CD4-positive, alpha-beta T cell (primary cell): ENCODE measurements at places on chromosomes 13 and 19.

DNA sequence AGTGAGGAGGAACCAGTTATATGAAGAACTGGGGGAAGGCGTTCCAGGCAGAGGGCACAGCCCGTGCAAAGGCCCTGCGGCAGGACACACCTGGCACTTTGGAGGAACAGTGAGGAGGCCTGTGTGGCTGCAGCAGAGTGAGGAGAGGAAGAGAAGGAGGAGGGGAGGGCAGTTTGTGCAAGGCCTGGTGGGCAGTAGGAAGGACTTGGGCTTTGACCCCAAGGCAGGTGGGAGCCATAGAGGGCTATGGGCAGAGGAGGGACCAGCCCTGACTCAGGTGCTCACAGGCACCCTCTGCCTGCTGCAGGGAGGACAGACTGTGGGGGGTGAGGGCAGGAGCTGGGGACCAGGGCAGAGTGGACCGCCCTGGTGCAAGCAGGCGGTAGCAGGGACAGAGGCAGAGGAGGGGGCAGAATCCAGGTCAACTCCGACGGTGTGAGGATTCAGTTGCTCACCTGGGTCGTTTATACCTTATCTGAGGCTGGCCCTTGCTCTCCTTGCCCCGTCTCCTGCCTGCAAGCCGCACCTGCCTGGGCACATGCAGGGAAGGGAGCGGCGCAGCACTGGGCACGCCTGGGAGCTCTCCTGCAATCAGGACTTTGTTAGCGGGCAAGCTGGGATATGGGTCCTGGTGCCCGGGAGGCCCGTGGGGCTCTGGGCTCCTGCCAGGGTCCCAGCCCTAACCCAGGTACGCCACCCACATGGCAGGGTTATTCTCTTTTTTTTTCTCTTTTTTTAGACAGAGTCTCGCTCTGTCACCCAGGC, 34.8 kb downstream of the NFIC start:
- no peak for DNase-seq

- no peak for DNase-seq
Observed at GRCh38 chr13:77492982-77493381, 42.5 kb upstream of the SCEL start.

DNA sequence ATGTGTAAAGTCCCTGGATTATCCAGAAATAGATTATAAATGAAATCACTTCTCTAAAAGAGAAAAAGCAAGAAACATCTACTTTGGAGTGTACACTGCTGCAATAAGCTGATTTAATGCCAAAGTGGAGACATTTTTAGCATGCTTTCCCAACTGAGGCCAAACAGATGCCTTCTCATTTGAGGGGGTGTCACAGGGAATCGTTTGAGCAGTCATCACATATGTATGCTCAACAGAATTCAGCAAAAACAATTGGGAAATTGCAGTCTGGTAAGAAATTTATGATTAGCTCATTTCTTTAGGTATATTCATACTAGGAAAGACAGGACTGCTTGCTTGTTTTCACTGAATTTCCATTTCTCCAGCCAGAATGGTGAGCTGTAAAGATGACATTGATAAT, 27.3 kb upstream of the TPP2 start:
- no peak for DNase-seq

DNA sequence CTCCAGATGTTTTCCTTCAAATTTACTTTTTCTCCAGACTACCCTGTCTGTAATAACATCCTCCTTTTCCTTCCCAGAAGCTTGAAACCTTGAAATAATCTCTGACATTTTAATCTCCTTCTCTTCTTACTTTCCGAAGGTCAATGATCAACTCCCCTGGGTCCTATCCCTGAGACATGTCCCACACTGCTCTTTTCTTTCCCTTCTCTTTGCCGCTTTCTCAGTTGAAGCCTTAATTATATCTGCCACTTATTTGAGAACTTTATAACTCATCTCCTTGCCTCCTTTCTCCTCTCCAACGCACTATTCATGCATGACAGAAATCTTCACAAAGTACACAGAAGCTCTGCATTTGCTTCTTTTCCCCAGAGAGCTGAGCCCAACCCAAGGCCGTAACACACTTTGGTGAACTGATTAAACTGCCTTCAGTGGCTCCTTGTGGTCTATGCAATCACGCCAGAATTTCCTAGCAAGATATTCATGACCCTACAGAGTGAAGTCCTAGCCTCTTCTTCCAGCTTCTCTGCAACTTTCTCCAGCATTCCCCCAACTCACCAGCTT, 9.2 kb upstream of the WASF3 start:
- DNase-seq = no peak

DNA sequence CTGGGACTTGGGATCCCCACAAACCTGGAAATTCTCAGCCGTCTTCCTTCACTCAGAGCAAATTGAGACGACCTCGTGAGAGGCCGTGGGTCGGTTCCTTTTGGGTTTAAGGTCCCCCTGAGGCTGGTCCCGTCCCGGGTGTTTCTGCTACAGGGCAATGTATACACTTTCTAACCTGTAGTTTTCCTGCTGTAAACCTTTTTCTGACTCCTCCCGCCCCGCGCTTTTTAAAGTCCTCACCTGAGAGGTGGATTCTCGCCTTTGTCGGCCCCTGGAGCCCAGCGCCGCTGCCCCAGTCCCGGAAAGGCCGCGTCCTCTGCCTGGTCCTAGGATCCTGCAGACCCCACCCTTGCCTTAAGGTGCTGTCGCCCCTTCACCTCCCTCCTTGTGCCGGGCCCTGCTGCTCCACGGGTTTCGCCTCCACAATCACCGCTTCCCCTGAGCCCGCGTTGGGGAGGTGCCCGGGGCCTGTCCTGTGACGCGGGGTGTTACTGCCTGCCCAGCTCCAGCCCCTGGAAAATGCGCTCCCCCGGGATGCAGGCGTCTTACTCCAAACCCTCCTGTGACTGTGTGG, 391 bp downstream of the ZNF761 start:
- DNase-seq = peak; percentile 8

DNA sequence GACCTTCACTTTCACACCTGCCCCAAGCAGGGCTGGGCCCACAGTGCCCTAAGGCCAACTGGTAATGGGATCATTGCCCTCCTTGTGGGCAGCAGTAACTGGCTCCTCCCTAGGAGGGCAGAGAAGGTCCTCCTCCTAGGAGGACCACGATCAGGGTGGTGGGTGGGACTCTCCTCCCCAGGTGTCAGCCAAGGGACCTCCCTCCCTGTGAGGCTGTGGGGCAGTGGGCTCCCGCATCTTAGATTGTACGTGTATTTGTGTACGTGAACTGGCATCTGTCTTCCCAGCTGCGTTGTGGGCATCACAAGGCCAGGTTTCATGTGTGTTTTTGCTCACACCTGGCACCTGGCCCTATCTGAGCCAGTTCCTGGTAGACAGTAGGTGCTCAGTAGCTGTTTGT, 111.8 kb downstream of the SOX1 start:
- no peak for DNase-seq

DNA sequence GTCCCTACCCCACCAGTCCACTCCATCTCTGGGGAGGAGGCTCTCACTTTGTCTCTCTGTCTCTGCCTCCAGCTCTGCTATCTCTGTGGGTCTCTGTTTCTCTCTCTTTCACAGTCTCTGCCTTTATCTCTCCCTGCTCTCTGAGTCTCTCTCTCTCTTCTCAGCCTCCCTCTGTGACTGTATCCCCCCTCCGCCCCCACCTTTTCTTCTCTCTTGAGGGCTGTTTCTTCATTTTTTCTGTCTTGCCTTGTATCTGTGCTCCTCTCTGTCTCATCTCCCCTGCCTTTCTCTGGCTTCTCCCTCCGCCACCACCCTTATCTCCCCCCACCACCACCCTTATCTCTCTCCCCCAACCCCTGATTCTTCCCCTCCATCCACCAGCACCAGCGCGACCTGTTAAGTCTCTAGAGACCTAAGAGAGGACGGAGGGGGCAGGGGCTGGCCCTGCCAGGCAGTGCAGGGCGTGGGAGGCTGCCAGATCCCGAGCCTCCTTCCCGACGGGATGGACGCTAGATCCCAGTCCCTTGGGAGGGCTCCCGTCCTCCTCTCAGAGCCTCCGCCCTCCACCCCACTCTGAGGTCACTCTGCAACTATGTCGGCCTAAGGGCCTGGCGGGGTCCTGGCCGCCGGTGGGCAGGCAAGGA, 1.0 kb downstream of the AXL start:
- no peak for DNase-seq

- DNase-seq = no peak
Observed at GRCh38 chr13:40345654-40346372, 320.6 kb downstream of the FOXO1 start.
